ENCODE measurements at places on chromosomes 3 and 15.

DNA sequence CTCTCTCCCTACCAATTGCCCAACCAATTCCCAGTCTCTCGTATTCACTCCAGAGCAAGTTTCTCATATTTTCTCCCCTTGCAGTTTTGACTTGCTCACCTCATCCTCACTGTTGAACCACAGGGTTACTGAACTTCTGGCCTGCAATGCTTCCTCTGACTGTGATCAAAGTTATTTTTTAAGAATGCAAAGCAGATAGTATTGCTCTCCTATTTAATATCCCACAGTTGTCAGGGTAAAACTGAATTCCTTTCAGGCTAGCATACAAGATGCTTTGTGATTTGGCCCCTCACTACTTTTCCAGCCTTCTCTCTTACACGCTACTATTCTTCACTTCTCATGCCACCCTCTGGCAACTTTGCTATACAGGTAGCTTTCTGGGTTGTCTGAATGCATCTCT is 80.9 kb downstream of the LRRFIP2 start:
- no peak for DNase-seq

GRCh38 chr3:65732051-65732935 is 306.4 kb downstream of the MAGI1 start:
- no peak for DNase-seq

DNA sequence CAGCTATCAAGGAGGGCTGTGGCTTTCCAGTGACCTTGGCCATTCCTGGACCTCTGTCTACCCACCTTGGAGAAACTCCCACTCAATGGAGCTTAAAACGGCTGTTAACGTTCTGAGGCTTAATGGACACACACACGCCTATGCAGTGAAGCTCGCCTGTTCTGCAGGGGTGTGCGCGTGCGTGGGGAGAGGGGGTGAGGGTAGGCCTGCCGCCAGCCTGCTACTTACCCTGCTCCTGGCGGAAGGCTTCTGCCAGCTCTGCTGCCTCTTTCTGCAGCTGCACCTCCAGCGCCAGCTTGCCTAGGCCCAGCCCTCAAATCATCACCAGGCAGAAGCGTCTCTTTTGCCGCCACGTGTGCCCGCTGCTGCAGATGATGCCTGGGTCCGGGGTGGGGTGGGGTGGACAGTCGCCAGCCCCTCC is 23.2 kb upstream of the PARL start:
- no peak for DNase-seq

GRCh38 chr15:76840830-76841460 is 64.2 kb downstream of the SCAPER start:
- DNase-seq, result no peak

- DNase-seq, result peak; percentile 19
Observed at GRCh38 chr3:123028233-123028828, 768 bp upstream of the SEMA5B start.

DNA sequence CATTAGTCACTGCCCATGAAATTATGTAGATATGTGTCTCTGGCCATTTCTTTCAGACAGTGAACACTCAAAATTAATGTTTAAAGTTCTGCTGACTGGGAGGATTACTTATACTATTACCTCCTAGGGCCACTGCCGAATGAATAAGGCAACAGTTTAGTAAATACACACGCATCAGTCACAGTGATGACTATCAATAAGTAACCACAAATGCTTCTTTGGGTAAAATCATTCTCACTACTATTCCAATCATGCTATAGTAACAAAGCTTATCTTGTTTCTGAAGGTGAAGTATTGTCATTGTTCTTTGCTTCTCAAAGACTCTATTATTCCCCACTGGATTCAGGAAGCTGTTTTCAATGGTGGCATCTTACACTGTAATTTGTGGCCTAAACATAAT is 478.8 kb downstream of the EPHA3 start:
- no peak for DNase-seq

GRCh38 chr3:13479332-13479581 is 849 bp upstream of the HDAC11 start:
- DNase-seq, result no peak

DNA sequence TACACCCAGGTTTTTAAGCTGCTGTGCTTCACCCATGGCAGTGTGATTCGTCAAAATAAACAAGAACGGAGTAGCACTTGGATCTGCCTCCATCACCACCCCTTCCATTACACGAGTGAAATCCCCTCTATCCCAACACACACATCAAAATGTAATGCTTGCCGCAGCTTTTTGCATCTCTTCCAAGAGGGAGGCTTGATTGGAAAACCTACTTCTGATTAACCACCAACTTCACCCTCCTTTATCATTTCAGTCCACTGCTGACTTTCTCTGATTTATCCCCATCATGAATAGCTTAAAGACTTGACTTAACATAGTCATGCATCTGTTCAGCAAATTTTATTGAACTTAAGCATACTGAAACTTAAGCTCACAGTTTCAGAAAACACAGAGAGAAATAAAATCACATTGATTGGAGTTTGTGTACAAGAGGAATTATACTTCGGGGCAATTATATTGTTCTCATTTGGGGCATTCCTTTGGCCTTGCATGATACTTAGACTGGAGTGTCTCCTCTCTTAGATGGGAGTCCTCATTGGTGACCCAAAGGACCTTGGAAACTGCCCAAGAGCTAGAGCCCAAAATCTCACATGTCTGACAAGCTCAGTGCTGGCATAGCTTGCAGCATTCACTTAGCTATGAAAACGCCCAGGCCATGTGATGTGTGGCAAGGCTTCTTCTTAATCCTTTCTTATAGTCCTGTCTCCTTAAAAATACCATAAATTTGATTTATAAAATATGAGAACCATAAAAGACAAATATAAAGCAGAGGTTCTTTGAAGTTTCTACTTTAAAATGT is 124.3 kb upstream of the UMPS start:
- DNase-seq, result no peak

DNA sequence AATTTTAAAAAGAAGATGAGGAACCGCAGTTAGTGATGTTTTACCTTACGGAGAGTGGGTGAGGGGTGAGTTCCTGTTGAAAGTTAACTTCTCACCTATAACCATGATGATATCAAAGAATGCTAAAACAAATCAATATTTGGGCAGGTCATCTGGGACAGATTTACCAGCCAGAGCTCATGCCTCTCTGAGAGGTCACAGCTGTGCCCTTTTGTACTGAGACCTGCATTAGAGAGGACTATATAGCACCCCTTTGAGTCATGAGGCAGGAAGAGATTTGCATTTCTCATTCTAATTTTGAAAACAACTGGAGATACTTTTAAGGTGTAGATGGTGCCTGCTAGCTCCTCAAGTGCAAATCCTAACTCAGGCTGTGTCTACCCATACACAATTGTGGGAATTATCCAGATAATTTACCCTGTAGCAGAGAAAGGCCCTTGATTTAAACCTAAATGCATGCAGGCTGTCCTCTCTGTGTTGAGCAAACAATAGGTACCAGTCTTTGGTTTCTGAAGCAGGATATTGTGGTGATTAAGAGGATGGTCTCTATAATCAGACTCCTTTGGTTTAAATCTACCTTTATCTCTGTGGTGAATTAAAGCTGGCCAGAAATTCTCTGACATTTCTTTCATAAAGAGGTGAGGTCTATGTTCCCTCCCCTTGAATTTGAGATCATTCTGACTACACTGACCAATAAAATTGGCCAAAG is 5.8 kb upstream of the TM4SF4 start:
- no peak for DNase-seq

- DNase-seq, result no peak
Observed at GRCh38 chr15:49085696-49086459, 39.6 kb upstream of the SECISBP2L start.

GRCh38 chr3:186124592-186124991 is 15.7 kb upstream of the ETV5 start:
- DNase-seq, result no peak

DNA sequence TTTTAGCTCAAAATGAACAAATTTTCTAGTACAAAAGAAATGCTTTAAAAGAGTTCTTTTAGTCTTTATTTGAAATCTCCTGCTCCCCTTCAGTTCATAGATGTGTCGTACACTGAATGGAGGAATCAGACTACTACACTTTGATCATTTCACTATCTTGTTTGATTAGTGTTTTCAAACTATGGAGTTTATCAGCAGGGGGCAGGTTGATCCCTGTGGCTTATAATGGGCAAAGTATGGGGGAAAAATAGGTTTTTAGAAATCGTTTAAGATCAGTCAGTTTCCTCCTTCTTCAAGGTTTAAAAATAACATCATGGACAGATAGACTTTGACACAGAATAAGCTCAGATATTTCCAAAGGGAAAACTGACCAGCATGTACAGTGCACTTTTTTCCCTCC is 701.7 kb downstream of the CADM2 start:
- DNase-seq, result no peak

- DNase-seq, result no peak
Observed at GRCh38 chr3:150901793-150902192, 3.4 kb downstream of the MINDY4B start.

GRCh38 chr15:61186905-61187741 is 42.0 kb downstream of the RORA start:
- DNase-seq, result no peak

GRCh38 chr3:97655971-97656370 is 108.6 kb upstream of the ARL6 start:
- DNase-seq, result no peak

DNA sequence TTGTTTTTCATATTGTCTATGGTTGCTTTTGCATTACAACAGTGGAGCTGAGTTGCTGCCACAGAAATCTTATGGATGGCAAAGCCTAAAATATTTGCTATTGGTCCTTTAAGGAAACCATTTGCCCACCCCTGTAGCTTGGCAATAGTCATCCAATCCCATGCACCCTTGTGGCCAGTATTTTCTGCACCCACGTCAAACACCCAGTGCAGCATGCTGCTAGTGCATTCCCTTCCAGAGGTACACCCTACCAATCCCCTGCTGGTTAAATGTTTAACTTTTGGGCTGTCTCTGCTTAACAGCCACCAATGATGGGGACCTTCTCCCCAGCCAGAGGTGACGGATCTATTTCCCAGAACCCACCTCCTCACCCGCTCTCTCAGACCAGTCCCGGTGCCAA is 23.8 kb upstream of the SLC6A11 start:
- no peak for DNase-seq

- no peak for DNase-seq
Observed at GRCh38 chr15:60773901-60774300, 295.0 kb upstream of the ICE2 start.

DNA sequence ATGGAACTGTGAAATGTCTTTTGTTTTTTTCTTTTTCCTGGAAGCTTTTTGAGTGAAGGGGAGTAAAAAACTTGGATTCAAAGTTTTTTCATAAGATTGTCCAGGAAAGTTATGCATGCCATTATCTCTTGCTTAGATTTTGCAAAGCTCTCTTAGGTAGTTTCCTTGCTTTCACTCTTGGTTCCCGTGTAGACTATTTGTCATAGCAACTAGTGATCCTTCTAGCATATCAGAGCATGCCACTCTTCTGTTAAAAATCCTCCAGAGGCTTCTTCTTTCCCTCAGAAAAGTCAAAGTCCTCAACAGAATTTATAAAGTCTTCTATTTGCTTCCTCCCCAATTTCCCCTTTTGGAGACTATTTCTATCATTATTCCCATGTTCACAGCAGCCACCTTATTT is 21.1 kb downstream of the GTF2E1 start:
- no peak for DNase-seq

DNA sequence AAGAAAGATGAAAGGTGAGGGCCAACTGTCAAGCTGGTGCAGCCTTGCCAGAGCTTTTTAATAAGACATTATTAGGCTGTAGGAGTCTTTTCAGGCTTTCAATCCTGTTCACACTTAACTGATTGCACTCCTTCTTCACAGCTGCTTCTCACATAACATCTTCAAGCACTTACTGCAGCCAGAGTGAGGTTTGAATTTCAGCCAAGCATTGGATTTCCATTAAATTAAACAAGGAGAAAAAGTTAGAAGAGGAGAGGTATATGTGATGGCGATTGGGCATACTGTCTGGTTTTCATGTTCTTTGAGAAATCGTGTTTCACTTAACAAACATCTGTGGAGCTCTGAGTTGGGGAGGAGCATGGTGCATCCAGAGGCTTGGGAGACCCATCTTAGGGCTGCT is 392.8 kb upstream of the LRRC3B start:
- no peak for DNase-seq

DNA sequence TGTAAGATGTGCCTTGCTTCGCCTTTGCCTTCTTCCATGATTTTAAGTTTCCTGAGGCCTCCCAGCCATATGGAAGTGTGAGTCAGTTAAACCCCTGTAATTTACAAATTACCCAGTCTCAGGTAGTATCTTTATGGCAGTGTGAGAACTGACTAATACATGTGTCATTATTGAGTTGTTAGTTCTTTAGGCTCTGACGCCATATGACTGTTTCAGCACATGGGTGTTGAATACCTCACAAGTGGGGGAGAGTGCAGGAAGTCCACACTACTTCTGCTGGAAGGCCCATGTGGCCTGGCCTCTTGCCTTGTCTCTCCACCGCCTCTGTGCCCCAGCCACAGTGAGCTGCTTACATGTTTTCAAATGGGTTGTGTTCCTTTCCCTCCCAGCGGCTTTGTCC is 28.5 kb downstream of the MFSD1 start:
- no peak for DNase-seq

DNA sequence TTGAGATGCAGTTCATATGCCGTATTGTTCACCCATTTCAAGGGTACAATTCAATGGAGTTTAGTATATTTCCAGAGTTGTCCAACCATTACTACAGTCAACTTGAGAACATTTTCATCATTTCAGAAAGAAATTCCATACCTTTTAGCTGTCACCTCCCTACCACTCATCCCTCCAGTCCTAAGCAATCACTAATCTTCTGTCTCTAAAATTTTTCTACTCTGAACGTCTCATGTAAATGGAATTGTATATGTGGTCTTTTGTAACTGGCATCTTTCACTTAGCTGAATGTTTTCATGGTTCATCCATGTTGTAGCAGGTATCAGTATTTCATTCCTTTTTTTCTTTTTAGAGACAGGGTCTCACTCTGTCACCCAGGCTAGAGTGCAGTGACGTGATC is 51.1 kb downstream of the CMTM7 start:
- no peak for DNase-seq

DNA sequence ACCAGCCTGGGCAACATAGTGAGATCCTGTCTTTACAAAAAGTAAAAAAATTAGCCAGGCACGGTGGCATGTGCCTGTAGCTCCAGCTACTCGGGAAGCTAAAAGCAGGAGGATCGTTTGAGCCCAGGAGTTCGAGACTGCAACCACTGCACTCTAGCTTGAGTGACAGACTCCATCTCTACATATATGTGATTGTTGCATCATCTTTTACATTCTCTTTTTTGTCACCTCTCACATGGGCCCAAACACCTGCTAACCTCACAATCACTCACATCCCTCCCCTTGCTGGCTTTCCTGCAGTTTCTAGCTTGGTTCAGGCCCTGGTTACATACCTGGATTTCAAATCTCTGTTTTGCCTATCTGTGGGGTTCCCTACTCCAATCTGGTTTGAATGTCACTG is 19.4 kb downstream of the MYLK start:
- DNase-seq, result no peak

GRCh38 chr3:107772016-107772415 is 249.3 kb downstream of the BBX start:
- DNase-seq, result no peak

DNA sequence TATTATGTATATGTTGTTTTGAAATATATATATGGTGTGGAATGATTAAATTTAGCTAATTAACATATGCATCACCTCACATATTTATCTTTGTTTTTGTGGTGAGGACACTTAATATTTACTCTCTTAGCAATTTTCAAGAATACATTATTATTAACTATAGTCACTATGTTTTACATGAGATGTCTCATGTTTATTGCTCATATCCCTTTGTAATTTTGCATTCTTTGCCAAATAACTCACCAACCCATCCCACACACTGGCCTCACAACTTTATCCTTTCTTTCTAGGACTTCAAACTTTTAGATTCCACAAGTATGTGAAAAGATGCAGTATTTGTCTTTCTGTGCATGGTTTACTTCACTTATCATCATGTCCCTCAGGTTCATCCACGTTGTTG is 950.2 kb upstream of the CADM2 start:
- no peak for DNase-seq
